A549 treated with Mapracorat at 1 μM for 4 hours (cell line): ENCODE measurements at places on chromosomes 6 and 20. TPM values are rescaled to one million over a fixed set of nuclear protein-coding genes. Genes with fewer than 3 reads are reported as not detected.

The MTFR2 gene
- total RNA-seq: 11.7 to 12.4 TPM (median 12.0 TPM) in 5 replicates

The POU5F1 gene
- 7.2 to 14.5 TPM (median 10.3 TPM) in 5 replicates for total RNA-seq

The IL17A gene
- not detected in 5 replicates for total RNA-seq

The RSPH4A gene
- total RNA-seq: 0.15 to 0.22 TPM (median 0.20 TPM) in 5 replicates

The JAG1 gene
- total RNA-seq: 33.7 to 40.1 TPM (median 37.9 TPM) in 5 replicates
